NCI-H1048 (cell line): ENCODE measurements at places on chromosomes 3 and 15.

- DNase-seq = no peak
These were observed 80.0 kb upstream of the BNC1 start for GRCh38 chr15:83364501-83364900.

GRCh38 chr3:99419116-99419515 lies 219.3 kb upstream of the COL8A1 start:
- DNase-seq = no peak

DNA sequence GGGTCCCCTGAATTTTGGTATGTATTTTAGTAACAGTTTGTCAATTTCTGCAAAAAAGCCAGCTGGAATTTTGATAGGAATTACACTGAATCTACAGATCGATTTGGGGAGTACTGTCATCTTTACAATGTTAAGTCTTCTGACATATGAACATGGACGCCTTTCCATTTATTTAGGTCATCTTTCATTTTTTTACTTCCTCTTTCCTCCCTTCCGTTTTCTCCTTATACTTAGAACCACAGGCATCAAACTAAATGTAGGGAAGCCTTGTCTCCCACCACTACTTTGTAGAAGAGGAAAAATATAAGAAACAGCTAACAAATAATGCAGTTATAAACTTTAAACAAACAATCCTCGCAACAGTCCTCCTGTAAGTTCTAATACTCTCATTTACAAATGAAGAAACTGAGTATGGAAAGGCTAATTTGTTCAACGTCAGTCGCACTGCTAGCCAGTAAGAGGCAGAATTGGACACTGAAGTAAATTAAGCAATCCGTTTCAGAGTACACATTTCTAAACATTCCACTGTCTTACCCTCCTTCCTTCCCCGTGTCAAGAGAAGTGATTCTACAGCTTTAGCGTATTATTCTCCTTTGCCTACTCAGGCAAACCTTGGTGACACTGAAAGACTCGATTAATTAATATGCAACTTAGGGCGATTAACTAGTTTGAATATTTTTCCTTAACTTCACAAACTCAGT lies 25.6 kb downstream of the RHOA start:
- no peak for DNase-seq

DNA sequence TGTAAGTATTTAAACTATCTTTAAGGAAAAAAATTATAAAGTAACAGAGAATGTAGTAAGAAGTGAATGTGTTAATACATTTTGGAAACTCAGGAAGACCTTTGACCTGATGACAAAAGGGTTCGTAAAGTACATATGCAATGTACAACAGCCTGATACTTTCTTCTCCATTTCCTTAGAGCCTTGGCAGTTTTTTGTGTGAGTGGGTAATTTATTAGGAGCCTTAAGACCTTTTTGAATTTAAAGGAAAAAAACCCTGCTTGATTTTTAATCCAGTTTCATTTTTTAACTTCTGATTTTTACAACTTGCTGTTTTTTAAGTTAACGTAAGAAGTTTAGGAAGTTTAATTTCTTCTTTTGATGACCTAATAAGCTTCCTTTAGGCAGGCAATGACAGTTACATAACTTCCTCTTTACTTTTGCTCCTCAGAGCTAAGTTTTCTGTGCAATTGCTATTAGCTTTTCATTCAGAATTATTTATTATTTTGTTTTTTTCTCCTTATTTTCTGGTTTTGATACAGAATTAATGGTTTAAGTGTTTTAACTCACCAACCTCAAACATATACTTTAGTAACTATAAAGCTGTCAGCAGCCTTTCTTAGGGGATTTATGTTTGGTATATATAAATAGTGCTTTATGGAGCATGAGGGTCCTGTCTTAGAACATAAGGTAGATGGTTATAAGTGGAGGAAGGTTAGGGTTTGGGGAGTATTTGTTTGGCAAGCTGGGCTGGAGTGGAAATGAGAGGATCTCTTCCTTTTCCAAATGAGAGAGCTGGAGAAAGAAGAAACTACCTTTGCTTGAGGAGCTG lies 35.2 kb downstream of the ARMC8 start:
- no peak for DNase-seq

GRCh38 chr3:143001034-143001368 lies 369 bp upstream of the U2SURP start:
- no peak for DNase-seq

DNA sequence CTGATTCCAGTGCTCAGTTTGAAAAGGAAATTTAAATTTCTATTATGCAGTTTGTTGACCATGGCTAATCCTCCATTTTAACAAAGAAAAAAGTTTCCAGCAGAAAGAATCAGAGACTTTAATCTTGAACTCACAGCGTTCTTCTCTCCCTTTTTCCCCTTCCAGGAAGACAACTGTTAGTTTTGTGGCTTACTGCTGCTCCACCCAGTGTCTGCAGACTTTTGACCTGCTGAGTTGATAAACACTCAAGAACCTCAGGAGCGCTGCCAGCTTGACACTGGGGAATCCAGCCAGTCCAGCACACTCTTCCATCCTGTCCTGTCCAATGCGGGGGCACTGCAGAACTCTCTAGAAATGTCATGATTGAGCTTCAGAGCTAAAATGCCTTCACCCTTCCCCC lies 134.6 kb downstream of the LRRC28 start:
- no peak for DNase-seq

- no peak for DNase-seq
These were observed 261.3 kb upstream of the ICE2 start for GRCh38 chr15:60740231-60740630.

GRCh38 chr3:115077501-115078250 lies 69.4 kb downstream of the ZBTB20 start:
- DNase-seq = no peak

- no peak for DNase-seq
These were observed 16.7 kb upstream of the GPR160 start for GRCh38 chr3:170021083-170021482.

DNA sequence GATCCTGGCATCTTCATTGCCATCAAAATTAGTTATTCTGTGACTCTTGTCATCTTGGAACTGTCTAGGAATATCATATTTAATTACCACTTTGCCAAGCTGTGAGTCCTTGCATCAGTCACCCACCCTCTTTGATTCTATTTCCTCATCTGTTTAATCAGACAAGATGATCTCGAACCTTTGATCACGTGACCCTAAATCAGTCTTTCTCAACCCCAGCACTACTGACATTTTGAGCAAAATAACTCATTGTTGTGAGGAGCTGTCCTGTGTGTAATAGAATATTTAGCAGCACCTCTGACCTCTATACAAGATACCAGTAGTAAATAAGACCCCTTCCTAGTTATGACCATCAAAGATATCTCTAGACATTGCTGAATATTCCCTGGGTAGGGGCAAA lies 343.4 kb upstream of the ARPP21 start:
- no peak for DNase-seq

DNA sequence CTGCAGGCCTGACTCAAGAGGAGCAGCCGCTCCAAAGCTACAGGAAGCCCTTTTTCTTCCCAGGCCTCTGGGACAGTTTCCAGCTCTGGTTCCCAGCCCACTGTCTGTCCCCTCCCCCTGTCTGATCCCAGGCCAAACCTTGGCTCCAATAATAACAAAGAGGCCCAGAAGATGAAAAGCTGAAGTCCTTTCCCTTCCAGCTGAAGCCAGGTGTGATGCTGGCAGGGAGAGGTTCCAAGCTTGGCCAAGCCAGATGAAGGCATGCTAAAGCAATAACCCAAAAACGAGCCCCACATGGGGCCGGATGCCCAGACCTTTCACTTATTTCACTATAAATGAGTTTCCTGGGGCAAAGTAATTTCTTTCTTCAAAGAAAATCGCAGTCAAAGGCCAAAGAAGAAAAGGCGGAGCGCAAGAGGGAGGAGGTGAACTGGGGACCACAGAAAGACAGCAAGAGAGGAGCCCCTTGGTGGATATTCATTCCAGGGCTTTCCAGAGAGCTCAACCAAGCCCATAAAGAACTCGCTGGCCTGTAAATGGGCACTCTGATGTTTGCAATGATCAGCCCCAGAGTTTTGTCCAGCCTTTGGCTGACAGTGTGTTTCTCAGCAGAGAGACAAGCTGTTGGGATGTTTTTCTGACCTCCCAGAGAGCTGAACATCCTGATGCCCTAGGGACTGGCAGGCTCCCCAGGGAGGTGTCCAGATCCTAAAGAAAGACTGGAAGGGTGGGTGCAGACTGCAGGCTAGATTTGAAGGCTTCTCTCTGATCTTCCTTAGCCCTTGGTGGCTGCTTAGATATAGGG lies 157.6 kb downstream of the UACA start:
- no peak for DNase-seq

GRCh38 chr3:172089250-172089649 lies 49.9 kb downstream of the FNDC3B start:
- no peak for DNase-seq
